GM03348 (cell line): ENCODE measurements at places on chromosomes 1 and 21.

DNA sequence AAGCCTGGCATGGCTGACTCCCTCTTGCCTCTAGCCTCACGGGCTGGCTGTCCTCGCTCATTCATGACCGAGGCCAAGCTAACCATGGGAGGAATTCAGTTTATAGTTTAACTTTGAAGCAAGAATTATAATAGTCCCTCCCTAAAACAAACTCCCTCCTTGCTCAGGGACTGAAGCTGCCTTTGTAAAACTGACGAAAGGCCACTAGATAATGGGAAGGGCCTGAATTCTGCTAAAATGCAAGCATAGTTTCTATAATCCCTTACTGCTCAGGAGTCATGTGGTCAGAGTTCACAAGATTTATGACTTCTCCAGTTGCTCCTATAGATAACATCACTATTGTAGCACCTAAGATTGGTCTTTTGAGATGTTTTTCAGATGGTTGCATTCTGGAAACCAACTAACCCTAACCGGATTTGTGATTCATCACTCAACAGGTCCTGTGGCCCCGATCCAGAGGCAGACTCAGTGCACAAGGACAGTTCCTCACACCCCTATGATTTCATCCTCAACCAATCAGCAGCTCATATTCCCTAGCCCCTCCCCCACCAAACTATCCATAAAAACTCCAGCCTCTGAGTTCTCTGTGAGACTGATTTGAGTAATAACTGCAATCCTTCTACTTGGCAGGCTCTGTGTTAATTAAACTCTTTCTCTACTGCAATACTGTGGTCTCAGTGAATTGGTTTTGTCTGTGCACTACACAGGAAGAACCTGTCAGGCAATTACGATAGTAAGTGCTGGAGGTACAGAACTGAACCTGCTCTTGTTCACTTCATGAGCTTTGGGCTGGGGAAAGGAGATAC is 26.4 kb downstream of the HHIPL2 start:
- DNase-seq = peak; percentile 15

DNA sequence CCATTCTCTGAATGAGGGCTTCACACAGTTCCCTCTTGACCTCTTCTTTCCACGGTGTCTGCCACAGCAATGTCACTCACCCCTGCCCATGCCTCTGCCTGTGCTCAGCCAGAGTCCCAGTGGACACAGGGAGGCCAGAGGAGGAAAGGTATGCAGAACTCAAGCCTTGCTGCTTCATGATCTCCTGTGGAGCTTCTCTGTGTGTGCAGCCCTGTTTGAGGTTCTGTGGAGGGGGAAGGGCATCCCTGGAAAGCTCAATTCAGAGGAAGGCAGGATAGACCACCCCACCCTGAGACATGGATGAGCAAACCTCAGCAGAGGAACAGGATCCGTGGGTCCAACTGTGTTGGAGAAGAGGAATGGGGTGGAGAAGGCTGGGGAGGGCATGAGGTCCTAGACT is 2.0 kb downstream of the HCN3 start:
- no peak for DNase-seq

GRCh38 chr1:50425376-50426107 is 2.3 kb upstream of the DMRTA2 start:
- no peak for DNase-seq

DNA sequence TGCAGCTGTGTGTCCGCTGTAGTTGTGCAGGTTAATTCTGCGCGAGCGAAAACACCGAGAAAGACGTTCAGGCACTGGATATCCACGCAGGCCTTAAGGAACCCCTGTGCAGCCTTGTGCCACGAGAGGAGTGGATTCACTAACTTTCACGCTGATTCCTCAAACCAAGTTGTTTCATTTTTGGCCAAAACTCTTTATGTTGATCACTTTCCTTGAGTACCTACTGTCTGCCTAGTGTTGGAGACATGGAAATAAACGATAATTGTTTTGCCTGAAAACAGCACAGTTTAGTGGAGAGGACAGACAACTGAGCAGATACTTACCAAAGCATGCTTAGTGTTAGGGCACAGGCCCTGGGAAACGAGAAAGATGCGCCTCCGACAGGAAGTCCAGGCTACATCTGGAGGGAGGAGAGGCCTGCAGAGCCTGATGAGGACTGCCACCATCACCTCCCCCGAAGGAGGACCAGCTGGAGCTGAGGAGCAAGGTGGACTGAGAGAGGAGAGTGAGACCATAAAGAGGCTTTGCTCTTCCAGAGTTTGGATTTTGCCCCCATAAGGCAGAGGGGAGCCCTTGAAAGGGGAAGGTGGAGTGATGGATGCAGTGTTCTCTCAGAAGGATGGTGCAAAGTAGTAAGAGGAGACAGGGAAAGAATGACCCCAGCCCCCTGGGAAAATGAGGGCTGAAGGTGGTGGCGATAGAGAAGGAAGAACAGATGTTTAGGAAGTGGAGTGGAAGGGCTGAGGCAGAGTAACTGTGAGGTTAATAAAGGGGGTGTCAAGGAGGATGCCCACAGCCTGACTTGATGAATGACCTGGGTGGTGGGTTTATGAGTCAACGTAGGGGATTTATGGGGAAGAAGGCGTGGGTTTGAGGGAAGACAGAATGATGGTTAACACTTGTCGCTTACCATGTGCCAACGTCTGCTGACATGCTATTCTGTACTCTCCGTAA is 956 bp upstream of the SCAF4 start:
- DNase-seq = no peak
